ENCODE measurements at places on chromosomes 1 and 21.

DNA sequence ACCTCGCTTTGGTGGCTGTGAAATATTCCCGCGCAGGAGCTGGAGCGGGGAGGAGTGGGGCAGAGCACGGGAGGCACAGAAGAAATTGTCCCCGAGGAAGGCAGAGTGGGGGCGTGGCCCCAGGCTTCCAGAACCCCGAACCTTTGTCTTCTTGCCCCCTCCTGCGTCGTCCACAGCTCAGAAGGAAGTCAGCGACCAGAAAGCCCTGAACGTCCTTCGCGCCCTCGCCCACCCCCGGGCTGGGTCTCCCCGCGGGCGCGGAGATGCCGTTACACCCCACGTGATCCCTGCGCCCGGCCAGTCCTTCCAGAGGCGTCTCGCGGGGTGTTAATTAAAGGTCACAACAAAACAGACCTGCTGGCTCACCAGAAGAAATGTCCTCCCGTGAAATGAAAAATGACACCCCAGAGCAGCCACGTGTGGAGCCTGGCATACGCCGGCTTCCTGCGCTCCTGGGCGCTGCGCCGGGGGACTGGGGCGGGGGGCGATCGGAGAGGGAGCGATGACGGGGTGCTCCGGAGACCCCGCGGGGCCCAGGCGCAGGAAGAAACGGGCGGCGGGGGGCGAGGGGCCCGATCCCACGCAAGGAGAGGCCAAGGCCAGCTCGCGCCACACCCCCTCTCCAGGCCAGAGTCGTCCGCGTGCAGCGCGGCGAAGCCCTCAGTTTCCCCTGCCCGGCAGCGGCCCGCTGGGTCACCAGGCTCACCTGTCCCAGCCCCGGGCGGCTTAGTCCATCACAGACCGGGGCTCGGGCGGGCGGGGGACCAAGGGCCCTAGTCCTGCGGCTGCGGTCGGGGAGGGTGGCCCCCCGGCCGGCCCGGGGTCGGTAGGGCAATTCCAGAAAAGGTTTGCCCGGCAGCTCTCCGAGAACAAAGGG is 995 bp upstream of the KIF26B start:
- DNase-seq = no peak

DNA sequence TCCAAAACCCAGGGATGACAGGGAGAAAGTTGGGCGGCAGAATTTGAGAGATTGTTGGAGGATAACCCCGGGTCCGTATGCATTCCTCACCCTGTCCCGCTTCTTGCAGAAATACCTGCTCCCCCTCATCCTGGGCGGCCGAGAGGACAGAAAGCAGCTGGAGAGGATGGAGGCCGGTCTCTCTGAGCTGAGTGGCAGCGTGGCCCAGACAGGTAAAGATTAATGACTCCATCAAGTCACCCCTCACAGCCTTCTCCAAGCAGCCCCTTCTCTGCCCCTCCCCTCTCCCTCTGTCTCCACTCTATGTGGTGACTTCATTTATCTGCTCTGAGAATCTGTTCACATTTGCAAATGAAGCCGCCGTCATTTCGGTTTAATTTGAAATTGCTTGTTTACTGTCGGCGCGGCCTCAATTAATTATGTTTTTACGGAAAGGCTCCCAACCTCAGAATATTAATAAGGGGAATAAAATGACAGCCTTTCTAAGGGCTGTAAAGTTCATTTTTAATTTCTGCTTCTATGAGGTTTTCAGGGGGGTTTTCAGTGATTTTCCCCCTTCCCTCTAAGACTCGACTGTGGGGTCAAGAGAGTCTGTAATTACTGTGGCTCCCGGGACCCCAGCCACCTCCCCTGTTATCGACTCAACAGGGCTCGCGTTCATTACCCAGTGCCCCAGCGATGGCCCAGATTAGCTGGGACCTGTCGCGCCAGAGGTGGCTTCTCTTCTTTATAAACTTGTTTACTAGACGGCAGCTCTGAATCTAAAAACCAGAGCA is 148.3 kb downstream of the PEX14 start:
- DNase-seq = no peak

GRCh38 chr1:106063510-106063909 is 993.0 kb upstream of the PRMT6 start:
- no peak for DNase-seq

GRCh38 chr1:34037856-34038255 is 127.2 kb downstream of the CSMD2 start:
- no peak for DNase-seq

DNA sequence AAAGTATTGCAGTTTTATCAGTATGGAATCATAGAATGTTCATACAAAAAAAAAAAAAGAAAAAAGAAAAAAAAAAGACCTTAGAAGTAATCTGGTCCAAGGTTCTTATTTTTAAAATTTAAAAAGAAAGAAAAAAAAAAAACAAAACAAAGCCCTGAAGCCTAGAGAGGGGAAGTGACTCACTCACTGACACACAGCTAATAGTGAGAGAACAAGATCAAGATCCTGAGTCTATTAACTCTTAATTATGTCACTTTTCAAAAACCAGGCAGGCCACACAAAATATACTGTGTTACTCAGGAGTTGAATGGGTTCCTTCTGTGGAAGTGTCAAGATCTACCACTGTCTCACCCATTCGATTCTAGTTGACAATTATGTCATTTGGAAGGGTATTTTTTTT is 433.9 kb upstream of the DAB1 start:
- no peak for DNase-seq

DNA sequence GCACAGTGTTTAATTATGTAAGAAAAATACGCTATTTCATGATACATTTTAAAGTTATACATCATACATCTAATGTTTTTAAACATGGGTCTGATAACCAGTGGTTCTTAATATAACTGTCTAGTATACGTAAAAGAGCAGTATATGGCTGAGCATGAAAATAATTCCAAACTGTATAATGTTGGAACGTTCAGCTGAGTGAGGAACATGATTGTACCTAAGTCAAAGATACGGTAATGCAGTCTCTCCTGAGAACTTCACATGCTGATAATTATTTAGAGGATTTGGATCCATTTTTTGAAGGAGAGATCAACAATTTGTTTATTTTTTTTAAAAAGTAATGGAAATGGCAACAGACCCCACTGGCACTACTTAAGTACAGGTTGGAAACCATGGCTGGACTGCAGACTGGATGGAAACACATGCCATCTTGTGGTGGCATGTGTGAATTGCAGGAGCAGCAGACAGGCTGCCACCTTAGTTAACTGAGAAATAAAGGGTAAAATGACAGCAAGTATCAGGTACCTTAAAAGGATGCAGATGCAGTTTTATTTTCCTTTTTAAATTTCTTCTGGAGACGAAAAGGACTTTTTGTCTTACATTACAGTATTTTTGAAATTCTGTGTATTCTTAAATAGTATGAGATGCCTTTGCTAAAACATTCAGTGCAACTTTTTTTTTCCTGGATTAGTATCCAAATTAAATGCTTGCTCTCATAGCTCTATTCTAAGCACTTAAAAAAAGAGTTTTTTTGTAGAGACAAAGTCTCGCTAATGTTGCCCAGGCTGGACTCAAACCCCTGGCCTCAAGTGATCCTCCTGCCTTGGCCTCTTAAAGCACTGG is 73.8 kb downstream of the MTR start:
- DNase-seq = peak; percentile 85

GRCh38 chr1:23611601-23612327 is 52.5 kb upstream of the ID3 start:
- DNase-seq = no peak

- no peak for DNase-seq
Measured at GRCh38 chr1:227712648-227713047, 22.5 kb downstream of the JMJD4 start.

DNA sequence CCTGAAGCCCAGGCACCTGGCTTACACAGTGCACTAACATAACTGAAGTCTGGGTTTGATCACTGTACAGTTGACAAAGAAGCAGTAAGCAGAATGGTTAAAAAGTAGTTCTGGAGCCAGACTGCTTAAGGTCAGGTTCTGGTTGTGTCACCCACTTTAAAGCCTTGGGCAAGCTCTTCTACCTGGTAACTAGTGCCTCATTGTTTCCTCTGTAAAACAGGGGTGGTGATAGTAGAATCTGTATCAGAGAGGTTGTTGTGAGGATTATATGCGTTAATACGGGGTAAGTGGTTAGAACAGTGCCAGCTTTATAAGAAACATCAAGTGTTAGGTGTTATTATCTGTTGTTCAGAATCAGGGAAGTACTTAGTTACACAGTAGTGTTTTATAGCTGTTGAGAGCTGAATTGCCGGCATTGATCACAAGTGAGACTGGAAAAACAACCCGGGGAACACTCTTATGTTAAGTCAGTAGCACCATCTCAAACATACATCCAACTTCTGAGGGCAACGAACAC is 3.7 kb downstream of the BACH1 start:
- DNase-seq = no peak

DNA sequence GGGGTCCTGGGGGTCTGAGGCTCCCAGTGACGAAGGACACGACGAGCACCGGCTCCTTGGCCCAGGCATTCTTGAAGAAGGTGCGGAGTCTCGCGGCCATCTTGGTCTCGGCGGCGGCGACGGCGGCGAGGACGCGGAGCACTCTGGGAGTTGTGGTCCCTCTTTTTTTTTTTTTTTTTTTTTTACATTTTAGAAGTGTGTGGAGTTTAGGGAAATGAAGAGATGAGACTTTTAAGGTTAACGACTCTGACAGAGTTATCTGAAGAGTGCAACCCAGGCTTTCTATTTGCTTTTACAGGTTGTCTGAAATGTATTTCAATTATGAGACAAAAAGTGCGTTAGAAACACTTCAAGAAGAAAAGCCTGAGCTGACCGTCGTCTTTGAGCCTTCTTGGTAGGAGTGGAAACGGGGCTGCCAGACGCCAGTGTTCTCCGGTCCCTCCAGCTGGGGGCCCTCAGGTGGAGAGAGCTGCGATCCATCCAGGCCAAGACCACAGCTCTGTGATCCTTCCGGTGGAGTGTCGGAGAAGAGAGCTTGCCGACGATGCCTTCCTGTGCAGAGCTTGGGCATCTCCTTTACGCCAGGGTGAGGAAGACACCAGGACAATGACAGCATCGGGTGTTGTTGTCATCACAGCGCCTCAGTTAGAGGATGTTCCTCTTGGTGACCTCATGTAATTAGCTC is 9.7 kb downstream of the OR2B11 start:
- peak; percentile 50 for DNase-seq

All from erythroblast (primary cell).